Activated T-helper 2 cell treated with anti-CD3 and anti-CD28 coated beads, Interferon-gamma antibody, Interleukin-2, Interleukin-4, amounts not matched to agents 10 μg/mL and 5 μg/mL and 100 μg/mL, durations not matched to agents 14 hours and 24 hours and 36 hours (primary cell): ENCODE measurements at places on chromosomes 16 and 17. TPM values are rescaled to one million over a fixed set of nuclear protein-coding genes. Genes with fewer than 3 reads are reported as not detected.

The PIMREG gene
- total RNA-seq: 8.9 and 9.3 TPM in 2 replicates

The KATNB1 gene
- total RNA-seq: 34.1 and 35.4 TPM in 2 replicates

DNA sequence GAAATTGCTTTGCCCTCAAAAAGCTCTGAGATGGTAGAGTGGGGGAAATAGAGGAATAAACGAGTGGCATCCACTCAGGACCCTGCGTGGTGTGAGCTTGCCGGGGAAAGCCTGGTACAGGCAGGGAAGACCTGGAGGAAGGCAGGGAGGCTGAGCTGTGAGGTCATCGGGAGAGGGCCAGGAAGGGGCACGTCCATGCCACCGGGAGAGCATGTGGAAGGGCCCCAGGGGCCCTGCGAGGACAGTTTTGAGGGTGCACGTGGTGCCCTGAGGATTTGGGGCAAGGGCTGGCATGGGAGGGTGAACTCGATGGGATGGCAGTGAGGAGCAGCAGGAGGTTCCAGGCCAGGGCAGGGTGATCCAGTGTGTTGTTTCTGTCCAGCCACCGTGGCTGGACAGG lies 56.3 kb upstream of the CBFA2T3 start:
- DNase-seq: no peak

GRCh38 chr17:67178555-67178954 lies 66.4 kb downstream of the HELZ start:
- no peak for DNase-seq
